H54 (cell line): ENCODE measurements at places on chromosomes 13 and 19.

GRCh38 chr19:37778613-37779126, 716 bp downstream of the ZNF573 start:
- DNase-seq = no peak

- DNase-seq = no peak
Observed at GRCh38 chr13:100387416-100387815, 201.2 kb downstream of the GGACT start.

DNA sequence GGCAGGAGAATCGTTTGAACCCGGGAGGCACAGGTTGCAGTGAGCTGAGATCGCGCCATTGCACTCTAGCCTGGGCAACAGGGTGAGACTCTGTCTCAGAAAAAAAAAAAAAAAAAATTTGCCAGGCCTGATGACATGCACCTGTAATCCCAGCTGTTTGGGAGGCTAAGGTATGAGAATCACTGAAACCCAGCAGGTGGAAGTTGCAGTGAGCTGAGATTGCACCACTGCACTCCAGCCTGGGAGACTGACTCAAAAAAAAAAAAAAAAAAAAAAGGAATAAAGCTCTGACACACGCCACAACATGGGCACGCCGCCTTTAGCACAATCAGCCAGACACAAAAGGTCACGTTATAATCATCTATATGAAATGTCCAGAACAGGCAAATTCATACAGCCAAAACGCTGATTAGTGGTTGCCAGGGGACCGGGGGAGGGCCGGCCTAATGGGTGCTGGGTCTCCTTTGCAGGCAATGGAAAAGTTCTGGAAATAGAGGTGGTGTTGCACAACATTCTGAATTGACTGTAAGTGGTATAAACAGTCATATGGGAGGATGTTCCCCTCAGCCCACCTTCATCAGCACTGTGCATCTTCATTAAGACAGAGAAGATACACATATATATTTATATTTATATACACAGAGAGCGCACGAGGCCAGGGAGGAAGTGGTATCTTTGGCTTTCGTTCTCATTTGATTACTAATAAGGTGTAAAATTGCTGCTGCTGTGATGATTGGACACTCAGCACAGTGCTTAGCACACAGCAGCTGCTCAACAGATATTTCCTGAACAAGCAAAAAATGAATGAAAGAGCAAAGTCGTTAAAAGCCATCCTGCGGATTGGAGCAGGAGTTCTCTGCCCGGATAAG, 3.8 kb downstream of the HSPBP1 start:
- no peak for DNase-seq

GRCh38 chr13:106858903-106859532, 291.1 kb upstream of the ARGLU1 start:
- DNase-seq = no peak

DNA sequence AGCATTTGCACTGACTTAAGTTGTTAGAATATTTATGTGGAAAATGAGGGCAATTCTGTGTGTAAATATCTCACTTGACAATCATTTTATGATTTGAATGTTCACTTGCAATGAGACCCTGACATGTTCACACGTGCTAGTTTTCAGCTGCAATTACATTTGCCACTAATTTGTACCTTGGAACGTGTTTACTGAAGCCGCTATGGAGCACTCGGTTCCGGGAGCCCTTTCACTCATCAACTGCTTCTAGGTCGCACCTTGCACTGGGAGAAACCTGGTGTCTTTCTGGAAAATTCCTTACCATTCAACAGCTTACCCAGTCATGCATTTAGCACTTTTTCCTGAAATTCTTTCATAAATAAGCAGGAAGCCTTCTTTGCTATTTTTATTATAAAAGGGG, 229.6 kb downstream of the ZIC5 start:
- no peak for DNase-seq

DNA sequence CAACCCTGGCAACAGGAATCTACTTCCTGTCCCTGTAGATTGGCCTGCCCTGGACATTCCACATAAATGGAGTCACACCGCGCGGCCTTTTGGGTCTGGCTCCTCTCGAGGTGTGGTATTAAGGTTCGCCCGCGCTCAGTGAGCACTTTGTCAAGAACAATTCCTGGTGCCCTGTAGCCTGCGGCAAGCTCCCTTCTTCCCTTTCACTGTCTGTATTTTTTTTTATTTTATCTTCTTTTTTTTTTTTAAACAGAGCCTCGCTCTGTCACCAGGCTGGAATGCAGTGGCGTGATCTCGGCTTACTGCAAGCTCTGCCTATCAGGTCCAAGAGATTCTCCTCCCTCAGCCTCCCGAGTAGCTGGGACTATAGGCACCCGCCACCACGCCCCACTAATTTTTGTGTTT, 28.3 kb downstream of the PEX11G start:
- DNase-seq = peak; percentile 53

DNA sequence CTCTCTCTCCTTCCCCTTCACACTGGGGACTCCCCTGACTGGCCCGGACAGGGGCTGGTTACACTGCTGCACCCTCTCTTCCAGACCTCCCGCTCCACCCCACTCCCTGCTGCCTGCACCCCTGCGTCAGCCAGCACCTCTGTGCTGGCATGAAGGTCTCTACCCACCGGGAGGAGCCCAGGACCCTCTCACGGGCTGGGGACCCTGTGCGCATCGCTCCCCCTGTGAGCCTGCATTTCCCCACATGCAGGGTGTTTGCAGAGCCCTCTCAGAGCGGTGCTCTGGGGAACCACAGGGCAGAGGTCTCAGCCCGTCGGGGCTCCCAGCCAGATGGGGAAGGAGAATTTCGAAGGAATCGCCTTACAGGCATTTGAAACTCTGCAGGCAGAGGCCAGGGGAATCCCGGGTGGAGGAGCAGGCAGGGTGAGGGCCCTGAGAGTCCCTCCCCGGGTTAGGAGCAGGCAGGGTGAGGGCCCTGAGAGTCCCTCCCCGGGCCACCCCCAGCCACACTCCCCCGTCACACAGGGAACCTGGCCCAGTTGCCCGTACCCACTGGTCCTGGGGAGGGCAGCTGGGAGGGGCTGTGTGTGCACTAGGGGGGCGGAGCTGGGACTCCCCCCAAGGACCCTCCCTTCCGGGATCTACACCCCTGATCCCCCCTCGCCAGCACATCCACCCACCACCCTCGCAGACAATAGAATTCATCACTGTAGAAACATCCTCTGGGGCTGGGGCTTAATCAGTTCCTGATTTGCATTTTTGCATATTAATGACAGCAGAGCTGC, 16.3 kb upstream of the TCF3 start:
- DNase-seq = no peak

- no peak for DNase-seq
Observed at GRCh38 chr13:21234526-21234925, 58.1 kb downstream of the MRPL57 start.

GRCh38 chr13:21638319-21639282, 32.3 kb upstream of the FGF9 start:
- no peak for DNase-seq

DNA sequence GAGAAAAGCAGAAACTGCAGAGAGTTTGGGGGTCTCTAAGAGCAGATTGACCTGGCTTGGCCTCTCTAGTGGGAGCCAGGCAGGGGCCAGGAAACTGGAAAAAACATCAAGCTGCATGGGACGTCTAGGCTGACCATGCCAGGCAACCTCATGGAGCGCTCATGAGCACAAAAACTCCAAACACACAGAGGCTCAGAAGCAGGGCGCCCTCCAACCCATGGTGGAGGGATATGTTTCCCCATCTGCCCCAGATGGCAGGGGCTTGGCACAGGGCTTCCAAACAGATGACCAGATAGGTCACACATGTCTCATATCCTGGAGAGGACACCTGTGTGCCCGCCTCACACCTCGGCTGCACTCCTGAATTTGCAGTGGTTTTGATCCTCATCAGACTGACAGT, 879.0 kb downstream of the UQCRFS1 start:
- DNase-seq = no peak

DNA sequence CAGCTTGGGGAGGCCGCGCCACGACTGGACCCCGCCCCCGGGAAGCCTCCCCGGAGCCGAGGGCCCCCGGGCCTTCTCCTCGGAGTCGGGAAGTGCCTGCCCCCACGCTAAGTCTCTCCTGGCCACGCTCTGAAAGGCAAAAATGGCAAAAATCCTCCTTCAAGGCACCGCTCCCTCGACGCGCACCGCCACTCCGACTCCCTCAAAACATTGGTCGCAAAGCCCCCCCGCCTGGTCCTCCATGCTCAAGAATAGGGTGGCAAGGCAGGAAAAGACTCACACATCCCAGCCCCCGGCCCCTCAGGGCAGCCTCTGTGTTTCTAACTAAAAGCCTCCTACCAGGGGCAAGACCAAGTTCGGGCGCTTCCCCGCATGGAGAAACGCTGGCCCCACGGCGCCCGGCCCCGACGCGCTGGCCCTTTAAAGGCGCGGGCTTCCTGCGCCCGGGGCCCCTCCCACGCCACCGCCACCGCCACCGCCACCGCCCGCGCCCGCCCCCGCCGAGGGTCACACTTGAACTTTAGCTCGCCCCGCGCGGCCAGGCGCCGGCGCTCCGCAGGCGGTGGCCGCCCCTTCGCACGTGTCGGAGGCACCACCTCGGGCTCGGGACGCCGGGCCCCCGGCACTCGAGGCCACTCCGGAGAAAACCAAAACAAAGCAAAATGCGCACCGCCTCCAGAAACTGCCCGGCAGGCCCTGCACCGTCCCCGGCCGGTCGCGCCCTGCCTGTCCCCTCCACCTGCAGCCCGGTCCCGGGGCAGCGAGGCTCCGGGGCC, 1.9 kb downstream of the FOXO1 start:
- no peak for DNase-seq

GRCh38 chr19:41548954-41549688, 26.8 kb upstream of the CEACAM21 start:
- DNase-seq = no peak

DNA sequence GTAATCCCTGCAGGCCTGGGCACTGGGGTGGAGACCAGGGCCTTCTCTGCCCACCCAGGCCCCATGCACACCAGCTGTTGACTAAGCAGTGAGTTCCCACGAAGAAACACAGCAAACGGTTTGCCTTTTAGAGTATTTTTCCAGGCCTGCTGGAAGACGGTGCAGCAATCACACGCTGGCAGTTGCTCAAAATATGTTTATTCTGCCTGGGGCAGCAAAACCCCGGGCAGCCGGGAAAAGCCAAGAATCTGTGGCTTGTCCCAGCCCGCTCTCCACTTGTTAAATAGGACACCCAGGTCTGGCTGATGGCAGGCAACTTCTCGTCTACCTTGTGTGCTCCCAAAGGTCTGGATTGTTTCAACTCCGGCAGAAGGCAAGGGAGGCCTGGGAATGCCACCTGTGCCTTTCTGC, 40.8 kb downstream of the GGACT start:
- no peak for DNase-seq

GRCh38 chr13:41459432-41460073, 2.2 kb downstream of the RGCC start:
- DNase-seq = no peak

DNA sequence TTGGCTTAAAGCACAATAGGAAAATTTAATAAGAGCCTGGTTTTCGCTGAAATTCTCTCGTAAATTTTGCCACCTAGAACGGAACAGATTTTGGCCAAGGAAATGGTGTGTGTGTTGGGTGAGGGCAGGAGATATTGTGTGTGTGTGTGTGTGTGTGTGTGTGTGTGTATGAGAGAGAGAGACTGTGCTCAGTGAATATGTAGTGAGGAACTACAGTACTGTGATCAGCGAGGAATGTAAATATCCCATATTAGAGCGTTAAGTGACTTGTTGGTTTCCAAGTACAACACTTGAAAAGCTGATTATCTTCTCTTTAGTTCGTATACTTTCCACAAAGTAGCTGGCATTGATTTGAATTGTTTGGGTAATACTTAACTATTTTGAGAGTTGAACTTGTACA, 738.9 kb downstream of the PCDH9 start:
- no peak for DNase-seq

DNA sequence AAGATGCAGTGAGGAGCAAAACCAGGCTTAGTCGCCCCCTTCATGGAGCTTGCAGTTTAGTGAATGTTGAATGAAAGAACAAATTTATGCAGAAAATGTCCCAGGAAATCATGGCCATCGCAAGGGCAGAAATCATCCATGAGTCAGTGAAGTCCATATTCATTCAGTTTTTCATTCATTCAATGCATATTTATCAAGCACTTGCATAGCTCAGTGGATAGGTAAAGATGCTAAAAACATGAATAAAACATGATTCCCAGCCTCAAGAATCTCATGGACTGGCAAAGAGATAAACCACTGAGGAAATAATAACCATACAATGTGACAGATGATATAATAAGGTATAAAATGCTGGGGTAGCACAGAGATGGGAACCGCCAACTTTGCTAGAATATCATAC, 58.8 kb downstream of the HSPH1 start:
- DNase-seq = no peak

GRCh38 chr13:26459276-26460131, 98.0 kb upstream of the WASF3 start:
- DNase-seq = no peak

DNA sequence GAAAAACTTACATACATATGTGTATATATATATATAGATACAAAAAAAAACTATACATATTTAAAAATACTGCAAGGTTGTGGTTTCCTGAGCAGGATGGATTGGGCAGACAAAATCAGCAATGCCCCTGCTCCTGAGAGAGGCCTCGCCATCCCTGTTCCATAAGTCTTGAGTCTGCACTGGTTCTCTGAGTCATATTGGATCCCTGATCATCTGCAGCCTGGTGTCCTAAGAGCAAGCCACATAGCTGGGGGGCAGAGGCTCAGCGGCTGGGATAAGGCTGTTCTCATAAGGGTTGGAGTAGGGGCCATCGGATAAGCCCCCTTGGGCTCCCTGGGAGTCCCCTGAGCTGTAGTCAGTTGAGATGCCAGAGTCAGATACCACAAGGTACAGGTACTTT, 3.3 kb downstream of the SWSAP1 start:
- DNase-seq = no peak

GRCh38 chr13:33994198-33994597, 176.2 kb downstream of the RFC3 start:
- no peak for DNase-seq

DNA sequence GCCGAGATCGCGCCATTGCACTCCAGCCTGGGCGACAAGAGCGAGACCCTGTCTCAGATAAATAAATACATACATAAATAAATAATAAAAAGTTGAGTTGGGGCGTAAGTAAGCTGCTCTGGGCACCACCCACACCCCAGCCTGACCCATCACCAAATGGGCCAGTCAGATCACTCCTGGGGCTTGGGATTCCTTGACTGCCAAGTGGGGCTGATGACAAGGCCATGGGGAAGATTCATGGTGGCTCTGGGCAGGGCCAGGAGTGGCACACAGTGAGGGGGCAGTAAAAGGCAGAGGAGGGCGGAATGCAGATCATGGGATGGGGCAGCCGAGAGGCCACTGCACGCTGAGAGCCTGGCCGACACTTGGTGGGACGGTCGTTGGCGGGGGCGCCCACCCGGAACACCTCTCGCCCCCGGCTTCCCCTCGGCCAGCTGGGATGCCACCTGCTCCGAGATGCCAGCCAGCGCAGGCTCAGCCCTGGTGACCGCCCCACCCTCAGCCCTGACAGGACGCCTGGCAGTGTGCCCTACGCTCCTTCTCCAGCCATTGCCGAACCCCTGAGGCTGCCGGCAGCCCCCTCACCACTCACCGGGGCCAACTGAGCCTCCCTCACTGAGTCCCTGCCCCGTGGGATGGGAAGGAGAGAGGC, 10.9 kb downstream of the ZNF653 start:
- DNase-seq = no peak
